Fibroblast of mammary gland (primary cell): ENCODE measurements at places on chromosomes 2 and 18.

- DNase-seq, result no peak
These were observed 103.7 kb downstream of the KCNH7 start for GRCh38 chr2:162734866-162735265.

- DNase-seq, result peak; percentile 32
These were observed 205.1 kb downstream of the TNS1 start for GRCh38 chr2:217797661-217798069.

DNA sequence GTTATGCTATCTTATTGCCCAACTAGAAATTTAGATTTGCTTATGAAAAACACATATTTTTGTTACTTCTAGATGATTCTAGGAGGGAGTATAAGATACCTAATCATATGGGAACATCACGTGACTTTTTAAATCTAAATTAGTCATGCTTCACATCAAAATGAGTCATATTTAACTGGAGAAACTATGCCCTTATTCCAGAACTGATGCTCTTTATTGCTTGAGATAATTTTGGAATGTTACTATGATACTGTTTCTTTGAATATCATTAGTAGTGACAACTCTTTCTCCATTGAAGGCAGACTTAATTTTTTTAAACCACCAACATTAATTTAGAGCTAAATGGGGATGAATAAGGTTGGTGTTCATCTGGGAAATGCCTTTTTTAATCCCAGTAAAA is 19.9 kb upstream of the ELAC1 start:
- DNase-seq, result peak; percentile 66

- DNase-seq, result no peak
These were observed 123.9 kb downstream of the MC4R start for GRCh38 chr18:60248336-60249330.

DNA sequence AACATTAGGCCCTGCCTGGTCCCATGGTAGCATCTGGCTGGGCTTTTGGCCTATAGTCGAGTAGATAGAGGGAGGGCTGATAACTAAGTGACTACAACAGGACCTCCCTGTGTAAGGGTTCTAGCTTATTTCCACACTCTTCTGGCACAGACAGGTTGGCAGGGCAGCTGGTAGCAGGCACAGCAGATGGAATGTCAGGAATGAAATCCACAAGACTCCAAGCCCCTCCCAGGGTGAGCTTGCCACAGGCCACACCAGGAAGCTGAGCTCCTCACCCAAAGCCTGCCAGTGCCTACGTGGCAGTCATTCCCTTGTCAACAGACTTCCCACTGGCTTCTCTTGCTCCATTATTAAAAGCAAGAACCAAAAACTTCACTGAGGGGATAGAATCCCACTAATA is 20.7 kb upstream of the C1QL2 start:
- no peak for DNase-seq

DNA sequence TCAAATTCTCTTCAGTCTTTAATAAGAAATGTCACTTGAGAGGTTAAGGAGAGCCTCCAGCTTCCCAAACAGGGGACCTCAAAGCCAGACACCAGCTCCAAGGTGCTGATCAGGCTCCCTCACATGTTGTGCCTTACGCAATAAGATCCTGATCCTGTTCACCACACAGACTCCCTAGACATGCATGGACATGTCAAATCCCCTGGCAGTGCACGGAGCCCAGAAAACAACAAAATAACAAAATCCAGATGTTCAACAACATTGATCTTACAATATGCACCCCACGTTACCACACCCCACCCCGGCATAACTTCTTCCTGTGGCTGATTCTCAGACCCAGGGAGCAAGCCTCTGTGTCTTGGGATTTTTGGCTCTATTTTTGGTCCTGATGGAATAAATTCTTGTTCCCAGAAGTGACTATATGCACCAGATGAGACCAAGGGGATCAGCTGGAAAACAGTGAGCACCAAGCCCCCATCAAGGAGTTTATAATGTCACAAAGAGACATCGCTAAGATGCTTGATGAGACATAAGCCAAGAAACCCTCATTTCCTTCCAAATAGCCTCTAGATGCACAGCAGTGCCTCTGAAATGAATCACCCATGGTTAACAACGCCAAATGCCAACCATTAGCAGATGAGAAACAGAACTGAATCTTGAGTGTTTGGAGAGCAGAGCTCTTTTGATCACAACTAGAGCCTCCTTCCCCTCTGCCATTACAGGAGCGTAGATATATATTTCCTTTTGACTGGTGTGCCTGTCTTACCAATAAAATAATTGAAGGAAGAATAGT is 198.2 kb downstream of the PRKCE start:
- peak; percentile 92 for DNase-seq

DNA sequence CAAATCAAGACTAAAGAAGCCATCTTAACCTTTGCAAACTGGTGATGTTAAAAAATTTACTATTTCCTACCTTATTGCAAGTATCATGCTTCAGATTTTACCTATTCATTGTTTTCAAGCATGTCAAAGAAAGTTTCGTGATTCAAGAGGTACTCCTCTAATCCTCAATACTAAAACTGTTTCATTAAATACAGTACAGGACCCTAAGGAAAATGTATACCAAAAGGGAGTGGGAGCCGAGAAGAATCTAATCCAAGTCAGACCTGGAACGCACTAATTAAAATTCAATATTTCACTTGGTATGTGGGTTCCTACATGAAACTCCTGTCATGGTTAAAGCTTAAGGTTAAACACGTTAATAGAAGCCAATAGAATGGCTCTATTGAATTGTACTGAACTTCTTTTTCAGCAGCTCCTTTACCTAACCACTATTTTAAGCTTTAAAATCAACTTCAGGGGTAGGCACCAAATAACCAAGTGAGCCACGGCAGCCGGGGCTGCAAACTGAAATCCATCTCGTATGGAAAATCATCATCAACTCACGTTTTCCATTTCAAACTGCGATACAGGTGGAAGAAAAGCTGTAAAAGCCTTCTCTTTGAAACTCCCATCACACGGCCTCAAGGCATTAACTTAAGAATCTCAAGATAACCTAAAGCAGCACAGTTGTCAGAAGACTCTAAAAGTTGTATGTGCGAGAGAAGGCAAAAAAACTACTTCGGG is 188.8 kb downstream of the ZEB2 start:
- DNase-seq, result peak; percentile 19

DNA sequence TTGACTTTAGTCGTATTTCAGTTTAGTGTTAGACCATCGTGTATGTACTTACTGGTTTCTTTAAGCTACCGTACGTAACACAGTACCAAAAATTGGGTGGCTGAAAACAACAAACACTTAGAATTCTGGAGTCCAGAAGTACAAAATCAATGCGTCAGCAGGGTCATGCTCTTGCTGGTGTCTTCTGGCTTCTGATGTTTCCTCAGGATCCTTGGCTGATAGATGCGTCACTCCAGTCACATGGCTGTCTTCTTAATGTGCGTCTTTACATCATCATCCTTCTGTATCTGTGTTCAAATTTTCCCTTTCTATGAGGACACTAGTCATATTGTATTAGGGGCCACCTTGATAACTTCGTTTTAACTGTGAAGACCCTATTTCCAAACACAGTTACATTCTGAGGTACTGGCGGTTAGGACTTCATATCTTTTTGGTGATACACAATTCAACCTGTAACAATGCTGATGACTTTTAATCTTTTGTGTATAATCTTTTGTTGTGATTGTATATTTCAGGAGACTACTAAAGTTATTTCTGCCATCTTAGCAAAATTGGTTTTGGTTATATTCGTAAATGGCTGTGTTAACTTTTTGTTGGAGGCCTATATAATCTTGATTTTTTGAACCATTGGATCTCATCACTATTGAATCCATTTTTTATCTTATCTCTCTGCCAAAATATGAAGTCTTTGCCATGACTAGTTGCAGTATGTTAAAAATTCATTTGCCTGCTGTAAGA is 25.4 kb downstream of the ACTR3 start:
- no peak for DNase-seq

DNA sequence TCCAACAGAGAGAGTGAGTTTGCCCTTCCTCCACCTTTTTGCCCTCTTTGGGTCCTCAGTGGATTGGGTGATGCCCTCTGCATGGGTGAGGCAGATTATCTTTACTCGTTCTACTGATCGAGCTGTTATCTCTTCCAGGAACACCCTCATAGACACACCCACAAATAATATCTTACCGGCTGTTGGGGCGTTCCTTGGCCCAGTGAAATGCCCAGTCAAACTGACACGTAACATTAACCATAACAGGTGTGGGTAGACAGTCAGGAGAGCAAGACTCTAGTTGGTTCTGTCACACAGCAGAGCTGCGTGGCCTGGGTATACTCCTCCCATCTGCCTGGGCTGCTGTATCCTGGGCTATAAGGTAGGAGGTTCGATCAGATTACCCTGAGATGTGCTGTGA is 144.1 kb downstream of the AGAP1 start:
- no peak for DNase-seq

- no peak for DNase-seq
These were observed 69.0 kb downstream of the GORASP2 start for GRCh38 chr2:170997893-170998597.

DNA sequence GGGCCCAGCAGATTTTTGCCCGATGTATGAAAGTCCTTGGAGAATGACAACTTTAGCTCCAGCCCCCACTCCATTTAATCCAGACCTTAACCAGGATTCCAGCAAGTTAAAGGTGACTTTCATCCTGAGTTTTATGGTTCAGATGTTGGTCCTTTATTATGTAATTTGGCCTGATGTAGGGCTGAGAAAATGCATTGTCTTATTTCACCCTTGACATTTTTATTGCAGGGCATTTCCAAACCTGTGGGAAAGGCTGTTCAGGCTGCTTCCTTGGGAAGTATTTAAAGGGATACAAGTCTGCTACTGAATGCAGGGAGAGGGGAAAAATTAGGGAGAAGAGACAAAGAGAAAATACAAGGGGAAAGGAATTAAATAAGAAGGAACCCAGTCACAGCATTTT is 48.8 kb downstream of the ASB1 start:
- no peak for DNase-seq
